ENCODE measurements at places on chromosomes 12 and 14. TPM values are rescaled to one million over a fixed set of nuclear protein-coding genes. Genes with fewer than 3 reads are reported as not detected.
A peak's percentile ranks its signal among the peaks of the same experiment; 100 is the strongest.

Gene ALDH1L2
- 1.2 TPM for polyA plus RNA-seq

- DNase-seq = peak; percentile 13
These were observed 96.0 kb upstream of the PCED1B start for GRCh38 chr12:46983393-46983793.

- no peak for DNase-seq
These were observed 824 bp downstream of the DDX55 start for GRCh38 chr12:123602651-123603195.

DNA sequence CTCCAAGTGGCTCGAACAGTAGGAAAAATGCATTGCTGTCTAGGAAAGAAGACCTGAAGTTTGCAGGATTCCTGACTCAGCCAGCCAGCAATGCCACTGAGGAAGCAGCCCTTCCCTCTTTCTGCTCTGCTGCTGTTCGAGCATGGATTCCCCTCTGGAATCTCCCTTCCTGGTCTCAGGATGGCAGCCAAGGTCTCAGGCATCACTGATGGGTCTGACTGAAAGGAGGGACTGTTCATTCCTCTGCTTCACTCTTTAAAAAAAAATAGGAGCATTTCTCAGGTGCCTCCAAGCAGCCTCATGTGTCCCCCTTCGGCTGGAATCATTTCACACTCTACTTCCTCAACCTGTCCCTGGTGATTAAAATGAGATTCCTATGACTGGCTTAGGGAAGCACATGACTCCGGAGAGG is 62.4 kb downstream of the SLC15A4 start:
- peak; percentile 15 for DNase-seq

DNA sequence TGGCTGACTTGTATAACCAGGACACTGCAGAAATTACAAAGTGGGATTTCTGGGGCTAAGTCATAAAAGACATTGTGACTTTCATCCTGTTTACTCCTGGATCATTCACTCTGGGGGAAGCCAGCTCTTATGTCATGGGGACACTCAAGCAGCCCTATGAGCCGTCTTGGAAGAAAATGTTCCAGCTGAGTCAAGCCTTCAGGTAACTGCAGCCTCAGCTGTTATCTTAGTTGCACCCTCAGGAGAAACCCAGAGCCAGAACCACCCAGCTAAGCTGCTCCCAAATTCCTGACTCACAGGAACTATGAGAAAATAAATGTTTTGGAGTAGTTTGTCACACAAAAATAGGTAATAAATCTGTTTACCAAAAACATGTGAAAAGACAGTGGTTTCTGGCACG is 43.1 kb upstream of the GXYLT1 start:
- DNase-seq = no peak

GRCh38 chr14:61322799-61323290 is 1.5 kb downstream of the PRKCH start:
- DNase-seq = no peak

- DNase-seq = no peak
These were observed 15.6 kb downstream of the TRMT61A start for GRCh38 chr14:103544388-103545218.

DNA sequence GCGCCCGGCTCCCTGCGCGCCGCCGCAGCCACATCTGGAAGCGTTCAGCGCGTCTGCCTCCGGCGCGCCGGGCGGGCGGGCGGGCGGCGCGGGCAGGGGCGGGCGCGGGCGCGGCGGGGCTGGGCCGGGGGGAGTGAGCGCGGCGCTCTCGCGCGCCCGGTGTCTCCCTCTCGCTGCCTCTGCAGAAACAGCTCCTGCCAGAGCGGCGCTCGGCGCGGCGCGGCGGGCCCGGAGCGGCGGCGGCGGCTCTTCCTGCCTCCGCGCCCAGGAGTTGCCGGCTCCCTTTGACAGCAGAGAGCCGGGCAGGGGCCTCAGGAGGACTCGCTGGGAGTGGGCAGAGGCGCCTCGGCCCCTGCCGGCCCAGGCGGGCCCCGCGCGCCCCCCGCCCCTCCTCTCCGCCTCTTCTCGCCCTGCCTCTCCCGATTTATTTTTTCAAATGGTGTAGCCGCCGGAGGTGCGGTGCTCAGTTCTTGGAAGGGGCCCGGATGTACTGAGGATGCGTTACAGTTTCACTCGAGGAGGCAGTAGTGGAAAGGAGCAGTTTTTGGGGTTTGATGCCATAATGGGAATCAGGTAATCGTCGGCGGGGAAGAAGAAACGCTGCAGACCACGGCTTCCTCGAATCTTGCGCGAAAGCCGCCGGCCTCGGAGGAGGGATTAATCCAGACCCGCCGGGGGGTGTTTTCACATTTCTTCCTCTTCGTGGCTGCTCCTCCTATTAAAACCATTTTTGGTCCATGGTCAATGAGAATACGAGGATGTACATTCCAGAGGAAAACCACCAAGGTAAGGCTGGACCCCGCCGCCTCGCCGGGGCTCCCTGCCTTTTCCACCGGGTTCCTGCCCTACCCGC is at the start of gene CACNA1C:
CACNA1C (plus strand) TSS at position 162 of the 853 bp plus-strand sequence; CDS start at position 738, 576 bp downstream.
- DNase-seq = peak; percentile 65

- no peak for DNase-seq
These were observed 43.5 kb upstream of the P2RX7 start for GRCh38 chr12:121089031-121089812.

- DNase-seq = no peak
These were observed 245.5 kb downstream of the PHLDA1 start for GRCh38 chr12:75786070-75786469.

DNA sequence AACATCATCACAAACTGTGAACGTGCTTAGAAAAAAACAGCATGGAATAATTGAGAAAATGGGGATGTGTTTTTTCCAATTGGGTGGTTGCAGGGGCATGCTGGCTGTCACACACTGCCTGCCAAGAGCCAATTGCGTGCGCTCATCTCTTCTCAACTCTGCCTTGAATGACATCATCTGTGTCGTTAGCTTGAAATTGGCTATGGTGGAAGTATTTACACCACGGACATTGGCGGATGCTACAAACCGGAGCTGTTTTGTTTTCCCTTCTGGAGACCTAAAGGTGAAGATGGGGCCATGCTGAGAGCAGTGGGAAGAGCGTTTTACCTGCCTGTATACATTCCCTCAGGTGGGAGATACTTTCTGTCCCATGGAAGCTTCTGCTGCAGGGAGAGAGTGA is 71.5 kb downstream of the PRMT8 start:
- DNase-seq = no peak

DNA sequence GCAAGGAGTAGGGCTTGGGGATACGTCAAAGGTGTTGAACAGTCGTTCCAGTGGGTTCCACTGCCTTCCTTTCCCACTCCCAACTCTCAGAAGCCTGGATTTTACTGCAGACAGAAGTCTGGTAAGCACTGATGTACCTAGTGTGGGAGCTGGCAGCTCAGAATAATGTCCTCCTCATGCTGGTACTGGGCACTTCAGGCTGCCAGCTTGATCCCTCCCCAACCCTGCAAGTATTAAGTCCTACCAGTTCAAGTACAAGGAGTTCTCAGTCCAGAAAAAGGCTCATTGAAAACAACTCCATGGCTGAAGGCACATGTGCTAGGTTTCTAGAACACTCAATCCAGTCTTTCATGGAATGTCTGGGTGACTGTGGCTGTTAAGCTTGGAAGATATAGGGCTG is 304.3 kb downstream of the NUAK1 start:
- no peak for DNase-seq

- DNase-seq = no peak
These were observed 38.3 kb upstream of the PNMA1 start for GRCh38 chr14:73752297-73752992.

DNA sequence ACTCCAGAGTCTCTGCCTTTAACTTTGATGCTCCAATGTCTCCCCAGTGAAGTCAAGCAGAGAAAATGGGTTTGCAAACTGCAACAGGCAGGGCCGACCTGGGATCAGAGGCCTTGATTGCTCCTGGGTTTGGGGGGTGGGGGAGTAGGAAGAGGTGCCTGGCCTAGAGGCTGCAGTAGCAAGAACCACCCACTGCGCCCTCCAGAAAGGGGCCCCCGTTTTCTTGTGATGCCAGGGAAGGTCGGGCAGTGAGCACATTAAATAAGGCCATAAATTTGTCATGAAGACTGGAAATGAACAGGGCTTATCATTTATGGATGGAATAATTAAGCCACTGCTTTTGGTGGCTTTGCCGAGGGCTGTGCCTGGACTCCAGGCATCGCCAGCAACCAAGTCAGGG is 38.2 kb upstream of the FAM222A start:
- no peak for DNase-seq

DNA sequence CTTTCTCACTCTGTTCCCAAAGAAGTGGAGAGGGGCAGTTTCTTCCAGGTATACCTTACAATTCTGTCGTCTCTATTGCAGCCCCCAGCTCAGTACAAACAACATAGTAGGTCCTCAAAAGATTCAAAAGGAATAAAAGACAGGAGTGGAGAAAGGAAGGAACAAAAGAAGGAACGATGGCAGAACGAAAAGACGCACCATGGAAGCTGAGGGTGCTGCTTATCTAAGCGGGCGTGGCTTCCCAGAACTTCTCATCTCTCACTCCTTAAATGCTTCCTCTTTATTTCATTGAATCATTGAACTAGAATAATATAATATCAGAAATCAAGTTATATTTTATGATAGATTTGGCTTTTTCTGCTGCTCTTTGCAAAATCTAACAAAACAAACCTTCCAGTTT is 13.7 kb upstream of the LTA4H start:
- no peak for DNase-seq

GRCh38 chr12:128075332-128075731 is 191.6 kb upstream of the TMEM132C start:
- DNase-seq = no peak

- DNase-seq = no peak
These were observed 8.0 kb downstream of the BAZ1A start for GRCh38 chr14:34867199-34867598.

GRCh38 chr12:62736596-62736995 is 198.4 kb downstream of the PPM1H start:
- no peak for DNase-seq

- DNase-seq = no peak
These were observed 16.4 kb downstream of the NID2 start for GRCh38 chr14:52052288-52052943.

GRCh38 chr12:29081101-29081500 is 68.0 kb upstream of the FAR2 start:
- DNase-seq = no peak

DNA sequence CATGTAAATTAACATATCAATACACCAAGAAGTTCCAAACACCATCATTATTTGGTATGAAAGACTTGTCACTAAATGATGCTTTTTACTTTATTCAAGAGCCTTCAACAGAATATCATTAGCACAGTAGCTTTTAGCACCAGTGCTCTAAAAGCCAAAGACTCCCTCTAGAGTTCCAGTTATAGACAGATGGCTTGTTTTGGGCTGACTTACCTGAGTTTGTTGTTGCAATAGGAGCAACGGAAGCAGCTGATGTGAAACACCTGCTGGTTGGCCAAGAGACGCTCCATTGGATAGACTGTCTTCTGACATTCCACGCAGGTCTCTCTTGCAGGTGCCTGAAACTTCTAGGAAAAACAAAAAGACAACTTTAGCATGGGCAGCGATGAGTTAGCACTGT is 14.5 kb upstream of the CERS5 start:
- DNase-seq = no peak

Gene LHX5
- not detected for polyA plus RNA-seq

Gene CIDEB
- polyA plus RNA-seq = 24.8 TPM

Gene ANO4
- 2.1 TPM for polyA plus RNA-seq

DNA sequence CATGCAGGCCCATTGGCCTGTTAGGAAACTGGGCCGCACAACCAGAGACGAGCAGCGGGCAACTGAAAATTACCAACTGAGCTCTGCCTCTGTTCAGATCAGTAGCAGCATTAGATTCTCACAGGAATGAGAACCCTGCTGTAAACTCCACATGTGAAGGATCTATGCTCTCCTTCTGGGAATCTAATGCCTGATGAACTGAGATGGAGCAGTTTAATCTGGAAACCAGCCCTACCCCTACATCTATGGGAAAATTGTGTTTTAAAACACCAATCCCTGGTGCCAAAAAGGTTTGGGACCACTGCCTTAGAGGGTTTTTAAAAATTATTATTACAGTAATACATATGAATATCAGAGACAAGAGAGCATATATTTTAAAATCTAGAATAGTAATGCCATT is 1144.5 kb downstream of the FSCB start:
- DNase-seq = no peak

DNA sequence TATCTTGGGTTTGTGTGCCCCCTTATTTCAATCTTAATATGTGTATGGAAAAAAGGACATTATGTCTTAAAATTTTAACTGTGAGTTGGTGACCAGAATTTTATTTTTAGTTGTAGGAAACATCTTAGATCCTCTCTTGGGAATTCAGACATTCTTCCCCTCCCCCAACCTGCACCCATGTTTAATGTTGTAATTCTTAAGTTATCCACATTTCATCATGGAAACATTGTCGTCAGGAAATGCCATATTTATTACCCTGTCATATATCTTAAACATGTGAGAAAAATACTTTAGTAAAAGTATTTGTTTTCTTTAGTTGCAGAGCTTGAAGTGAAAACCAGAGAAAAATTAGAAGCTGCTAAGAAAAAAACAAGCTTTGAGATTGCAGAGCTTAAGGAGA is 30.3 kb downstream of the YEATS4 start:
- no peak for DNase-seq

DNA sequence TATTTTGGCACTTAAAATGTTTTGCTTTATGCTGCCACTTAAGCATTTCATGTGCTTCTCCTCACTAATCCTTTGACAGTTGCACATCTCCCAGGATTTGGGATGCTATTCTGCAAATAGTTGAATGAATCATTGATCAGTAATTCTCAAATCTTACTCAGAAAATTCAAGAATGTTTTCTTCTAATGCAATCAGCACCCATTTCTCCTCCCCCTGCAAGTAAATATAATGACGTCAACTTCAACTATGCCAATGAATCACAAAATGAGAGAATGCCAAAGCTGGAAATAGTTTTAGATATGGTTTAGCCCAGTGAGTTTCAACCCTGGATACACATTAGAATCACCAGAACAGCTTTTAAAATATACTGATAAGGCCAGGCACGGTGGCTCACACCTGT is 2.1 kb upstream of the BLOC1S1 start:
- DNase-seq = no peak

DNA sequence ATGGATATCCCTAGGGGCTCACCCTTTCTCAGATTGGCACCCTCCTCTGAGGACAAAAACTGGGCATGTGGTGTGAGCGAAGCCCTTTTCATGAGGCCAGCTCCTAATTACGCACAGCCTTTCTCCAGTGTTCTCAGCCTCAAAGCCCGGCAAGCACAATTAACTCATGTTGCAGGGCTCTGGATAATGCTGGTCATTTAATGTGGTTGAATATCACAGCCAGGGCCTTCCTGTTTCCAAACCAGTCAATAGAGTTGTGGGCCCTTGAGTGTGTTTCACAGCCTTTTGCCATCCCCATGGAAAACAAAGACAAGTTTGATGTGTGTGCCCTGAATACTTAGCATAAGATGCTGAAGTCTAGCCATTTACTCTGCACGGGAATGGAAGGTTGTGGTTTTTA is 114.2 kb upstream of the ARHGAP5 start:
- no peak for DNase-seq

DNA sequence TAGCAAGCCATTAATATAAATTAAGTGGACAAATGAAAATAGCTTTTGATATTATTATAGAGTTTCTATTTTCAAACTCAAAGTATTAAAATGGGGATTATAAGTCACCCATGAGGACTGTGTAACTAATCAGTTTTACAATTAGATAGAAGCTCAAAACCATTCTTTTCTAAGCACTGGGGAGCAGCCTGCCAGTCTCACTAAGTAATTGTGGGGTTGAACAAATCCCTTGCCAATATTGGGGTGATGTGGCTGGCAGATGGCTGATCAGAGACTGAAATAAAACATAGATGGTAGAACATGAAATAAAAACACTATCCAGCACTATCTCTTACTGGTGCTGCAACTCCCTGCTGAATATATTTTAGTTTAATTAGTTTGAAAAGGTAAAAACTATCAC is 353.2 kb downstream of the FLRT2 start:
- DNase-seq = no peak

Data from left kidney (tissue), 8 donors.